ENCODE measurements at places on chromosomes 7 and 10.

GRCh38 chr10:53013201-53013810, 240.7 kb upstream of the MBL2 start:
- no peak for DNase-seq

GRCh38 chr10:122422266-122422989, 32.0 kb upstream of the ARMS2 start:
- DNase-seq = no peak

GRCh38 chr10:89224739-89225443, 17.8 kb upstream of the CH25H start:
- DNase-seq = no peak

- no peak for DNase-seq
Observed at GRCh38 chr10:17649052-17649451, 5.1 kb downstream of the STAM start.

DNA sequence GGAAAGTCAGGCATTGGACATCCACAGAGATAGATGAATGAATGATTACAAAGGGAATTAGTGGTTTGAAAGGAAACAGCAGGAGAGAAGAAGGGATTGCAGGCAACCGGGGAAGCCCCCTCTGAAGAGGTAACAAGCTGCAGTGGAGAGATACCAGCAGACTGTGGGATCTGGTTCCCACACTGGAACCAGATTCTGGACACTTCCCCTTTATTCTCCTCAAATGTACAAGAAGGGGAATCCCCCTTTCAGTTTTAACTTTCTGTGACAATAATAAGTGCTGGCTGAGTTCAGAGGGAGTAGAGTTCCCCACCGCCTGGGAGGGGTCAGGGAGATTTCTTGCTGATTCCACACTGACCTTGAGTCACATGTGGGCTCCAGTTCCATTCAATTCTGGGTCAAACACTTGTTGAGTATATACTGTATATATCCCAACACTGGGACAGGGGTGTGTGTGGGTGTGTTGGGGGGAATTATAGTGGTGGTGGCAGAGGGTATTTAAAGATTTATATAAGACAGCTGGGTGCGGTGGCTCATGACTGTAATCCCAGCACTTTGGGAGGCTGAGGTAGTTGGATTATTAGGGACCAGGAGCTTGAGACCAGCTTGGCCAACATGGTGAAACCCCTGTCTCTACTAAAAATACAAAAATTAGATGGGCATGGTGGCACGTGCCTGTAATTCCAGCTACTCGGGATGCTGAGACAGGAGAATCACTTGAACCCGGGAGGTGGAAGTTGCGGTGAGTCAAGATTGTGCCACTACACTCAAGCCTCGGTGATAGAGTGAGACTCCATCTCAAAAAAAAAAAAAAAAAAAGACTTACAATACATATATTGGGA, 16.5 kb upstream of the DDIT4 start:
- peak; percentile 80 for DNase-seq

DNA sequence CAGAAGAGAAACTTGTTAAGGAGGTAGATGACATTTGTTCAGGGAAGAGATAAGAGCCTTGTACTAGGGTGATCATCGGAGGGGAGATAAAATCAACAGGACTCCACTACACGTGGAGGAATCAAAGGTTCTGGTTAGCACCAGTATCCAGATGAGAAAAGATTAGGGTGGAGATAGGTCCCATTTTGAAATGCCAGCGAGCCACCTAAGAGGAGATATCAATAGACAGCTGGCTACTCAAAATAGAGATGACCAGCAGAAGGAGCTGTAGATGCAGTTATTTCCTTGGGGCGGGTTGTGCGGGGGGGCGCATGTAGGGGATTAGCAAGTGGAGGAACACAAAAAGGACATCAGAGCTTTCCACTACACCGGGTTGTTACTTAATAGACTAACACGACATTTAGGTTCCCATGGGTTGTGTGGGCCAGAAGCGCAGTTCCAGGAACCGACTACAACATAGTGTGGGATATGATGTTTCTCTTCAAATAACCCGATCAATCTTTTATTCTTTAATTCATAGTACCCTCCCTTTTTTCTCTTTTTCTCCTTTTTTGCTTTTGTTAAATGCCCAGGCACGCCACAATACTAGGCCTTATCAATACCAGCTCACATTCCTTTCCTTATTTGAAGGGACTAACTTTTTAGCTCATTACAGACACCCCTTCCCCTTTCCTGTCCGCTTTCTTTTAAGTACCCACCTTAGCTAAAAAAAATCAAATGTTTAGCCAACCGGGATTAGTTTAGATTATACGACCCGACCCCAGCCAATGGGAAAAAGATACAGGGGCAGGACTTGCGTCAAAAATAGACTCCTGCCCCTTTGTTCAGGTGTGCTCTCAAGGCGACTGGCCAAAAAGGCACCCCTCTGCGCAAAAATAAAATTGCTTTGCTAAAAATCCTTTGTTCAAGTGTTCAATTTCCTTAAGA, 2.0 kb upstream of the KIF11 start:
- peak; percentile 80 for DNase-seq

DNA sequence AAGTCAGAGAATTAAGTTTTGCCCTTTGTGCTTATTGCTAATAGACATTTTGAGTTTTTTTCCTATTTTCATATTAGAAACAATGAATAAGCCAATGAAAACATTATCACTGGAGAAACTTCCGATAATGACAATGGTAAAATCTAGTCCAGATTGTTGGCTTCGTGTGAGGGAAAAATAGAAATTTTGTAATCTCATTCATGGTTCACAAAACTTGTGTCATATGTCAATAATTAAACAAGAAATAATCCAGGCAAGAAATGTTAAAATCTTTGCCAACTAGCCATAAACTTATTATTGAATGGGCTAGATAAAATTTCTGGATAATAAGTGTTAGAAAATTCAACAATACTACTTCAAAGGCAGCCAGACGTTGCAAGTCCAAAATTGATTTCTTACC, 36.6 kb downstream of the RNLS start:
- no peak for DNase-seq

DNA sequence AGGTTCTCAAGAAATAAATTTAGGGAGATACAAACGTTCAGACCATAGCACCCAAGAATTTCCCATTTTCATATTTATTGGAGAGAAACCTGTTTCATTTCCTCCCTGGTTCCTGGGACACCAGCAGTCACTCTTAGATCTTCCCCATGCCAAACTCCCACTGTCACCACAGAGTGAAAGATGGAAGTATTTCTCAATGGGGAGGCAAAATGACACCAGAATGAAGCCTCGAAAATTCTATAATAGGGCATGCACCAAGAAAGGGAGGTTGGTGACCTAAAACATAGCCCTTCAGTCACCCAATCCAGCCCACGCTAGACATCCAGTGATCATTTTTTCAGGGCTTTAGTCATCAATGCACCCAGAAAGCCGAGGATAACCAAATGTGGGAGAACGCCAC, 148.1 kb upstream of the PLXDC2 start:
- DNase-seq = no peak

DNA sequence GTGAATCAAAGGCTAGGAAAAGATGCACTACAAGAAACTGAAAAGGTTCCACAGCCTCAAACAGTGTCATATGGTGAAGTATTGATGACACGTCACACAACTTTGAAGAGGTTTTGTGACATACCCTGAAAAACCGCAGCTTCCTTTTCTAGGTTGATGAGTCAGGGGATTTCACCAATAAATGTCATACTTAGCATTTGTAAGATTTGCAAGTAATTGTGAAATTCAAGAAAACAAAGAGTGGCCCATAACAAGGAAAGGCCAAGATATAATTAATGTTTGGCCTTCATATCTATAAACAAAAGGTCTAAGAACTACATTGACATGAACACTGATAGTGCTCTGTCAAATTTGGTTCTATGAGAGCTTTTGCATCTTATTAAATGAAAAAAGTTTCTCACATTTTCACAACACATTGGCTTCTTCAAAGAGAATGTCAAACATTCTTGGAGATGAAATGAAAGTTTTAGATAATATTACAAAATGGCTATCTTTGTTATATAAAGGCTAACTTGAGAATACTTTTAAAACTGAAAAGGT, 62.0 kb upstream of the NAMPT start:
- DNase-seq = peak; percentile 93

GRCh38 chr10:49558190-49558589, 19.3 kb upstream of the ERCC6 start:
- no peak for DNase-seq

DNA sequence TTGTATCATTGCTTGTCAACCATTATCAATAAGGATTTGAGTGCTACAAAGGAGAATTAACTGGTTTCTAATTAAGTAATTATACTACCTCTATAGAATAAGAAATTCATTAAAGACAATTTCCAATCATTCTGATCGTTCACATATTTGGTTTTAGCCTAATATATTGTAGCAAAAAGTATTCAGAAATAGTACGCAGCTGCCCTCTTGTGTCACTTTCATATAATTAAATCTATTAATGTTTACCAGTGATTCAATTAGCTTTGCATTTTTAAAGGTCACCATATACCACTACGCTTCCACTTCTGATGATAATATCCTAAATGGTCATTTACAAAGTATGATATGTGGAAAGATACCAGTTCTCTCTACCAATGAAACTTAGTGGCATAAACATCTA, 128.3 kb downstream of the NEBL start:
- no peak for DNase-seq

DNA sequence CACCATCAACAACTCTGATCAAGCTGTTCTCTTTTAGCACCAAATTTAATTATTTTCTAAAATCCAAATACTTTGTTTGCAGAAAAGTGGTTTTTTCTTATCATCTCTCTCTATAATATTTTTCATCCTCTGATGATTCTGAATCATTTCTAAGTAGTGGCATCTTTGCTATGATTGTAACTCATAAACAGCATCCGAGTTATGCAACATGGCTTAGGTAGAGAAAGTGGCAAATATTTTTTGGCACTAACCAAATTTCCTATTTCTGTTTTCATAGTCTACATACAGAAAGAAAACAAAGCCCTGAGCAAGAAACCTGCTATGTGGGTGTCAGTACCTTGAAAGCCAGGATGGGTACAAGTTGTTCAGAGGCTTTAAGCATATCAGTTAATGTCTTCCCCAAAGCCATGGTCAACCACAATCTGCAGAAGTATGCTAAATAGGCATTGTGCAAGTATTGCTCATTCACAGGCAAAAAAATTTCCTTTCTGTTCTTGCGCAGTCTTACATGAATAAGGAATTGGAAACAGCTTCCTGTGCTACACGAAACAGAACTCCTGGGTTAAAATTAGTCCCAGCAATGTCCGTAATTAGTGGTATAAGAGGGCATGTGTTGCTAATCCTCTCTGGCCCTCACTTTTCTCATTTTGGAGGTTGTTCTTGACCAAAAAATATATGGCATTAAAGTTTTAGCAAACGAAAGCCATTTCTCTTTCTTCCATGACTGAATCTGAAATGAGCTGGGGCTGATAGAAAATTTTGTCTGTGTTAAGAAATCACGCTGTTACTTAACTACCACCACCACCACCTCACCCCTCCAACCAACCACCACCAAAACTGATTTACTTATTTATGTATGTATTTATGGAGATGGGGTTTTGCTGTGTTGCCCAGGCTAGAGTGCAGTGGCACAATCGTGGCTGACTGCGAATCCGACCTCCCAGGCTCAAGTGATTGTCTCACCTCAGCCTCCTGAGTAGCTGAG, 325.6 kb upstream of the MAGI2 start:
- no peak for DNase-seq

DNA sequence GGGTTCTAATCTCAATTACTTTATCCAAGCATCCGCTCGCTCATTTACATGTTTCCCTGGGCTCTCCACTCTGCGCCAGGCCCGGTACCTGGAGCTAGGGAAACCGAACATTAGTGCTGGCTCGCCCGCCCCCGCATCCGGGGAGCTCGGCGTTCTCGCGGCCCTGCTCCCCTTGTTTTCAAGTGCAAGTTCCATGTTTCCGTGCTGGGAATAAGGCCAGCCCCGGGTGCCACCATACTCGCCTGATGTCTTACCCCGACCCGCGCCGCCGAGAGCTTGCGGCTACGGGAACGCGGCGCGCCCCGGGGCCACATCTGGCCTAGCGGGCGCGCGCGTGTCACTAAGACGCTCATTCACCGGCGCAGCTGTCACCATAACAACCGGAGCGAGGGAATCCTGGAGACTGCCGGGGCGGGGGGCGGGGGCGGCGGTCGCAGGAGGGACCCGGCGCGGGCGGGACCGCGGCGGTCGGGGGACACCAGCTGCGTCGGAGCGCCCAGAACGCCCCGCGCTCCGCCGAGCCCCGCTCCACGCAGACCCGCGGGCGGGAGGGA, at the start of gene NEURL1:
NEURL1 (plus strand) TSS at position 344 of the 554 bp plus-strand sequence. CDS start 683 bp downstream, outside the sequence.
- DNase-seq = peak; percentile 27

- no peak for DNase-seq
Observed at GRCh38 chr10:133567609-133568286, 2.4 kb upstream of the SYCE1 start.

- DNase-seq = no peak
Observed at GRCh38 chr7:1008733-1009363, 25.9 kb downstream of the CYP2W1 start.

- DNase-seq = no peak
Observed at GRCh38 chr7:5633161-5634106, 148.0 kb downstream of the RNF216 start.

DNA sequence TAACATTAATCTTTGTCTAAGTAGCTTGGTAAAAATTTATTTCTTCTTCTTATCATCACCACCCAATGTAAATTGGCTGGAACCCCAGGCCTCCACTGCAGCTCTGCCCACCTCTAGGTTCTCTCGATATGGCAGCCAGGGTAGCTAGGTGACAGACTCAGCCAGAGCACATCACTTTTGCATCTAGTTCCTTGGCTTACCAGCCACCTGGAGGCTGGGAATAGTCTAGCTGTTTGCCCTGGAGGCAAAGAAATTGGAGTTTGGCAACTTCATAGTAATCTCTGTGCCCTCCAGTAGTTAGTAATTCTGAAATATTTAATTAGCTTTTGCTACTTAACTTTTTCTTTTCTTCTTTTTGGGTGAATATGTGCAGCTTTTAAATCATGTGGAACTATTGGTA, 9.4 kb downstream of the IFRD1 start:
- no peak for DNase-seq

DNA sequence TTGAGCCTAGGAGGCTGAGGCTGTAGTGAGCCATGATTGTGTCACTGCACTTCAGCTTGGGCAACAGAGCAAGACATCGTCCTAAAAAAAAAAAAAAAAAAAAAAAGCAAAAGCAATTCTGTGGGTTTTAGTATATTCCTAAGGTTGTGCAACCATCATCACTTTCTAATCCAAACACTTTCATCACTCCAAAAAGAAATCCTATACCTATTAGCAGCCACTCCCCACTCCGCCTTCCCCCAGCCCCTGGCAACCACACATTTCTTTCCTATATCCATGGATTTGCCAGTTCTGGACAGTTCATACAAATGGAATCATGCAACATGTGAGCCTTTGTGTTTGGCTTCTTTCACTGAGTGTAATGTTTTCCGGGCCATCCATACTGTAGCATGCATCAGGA, 20.4 kb downstream of the ZAN start:
- no peak for DNase-seq

DNA sequence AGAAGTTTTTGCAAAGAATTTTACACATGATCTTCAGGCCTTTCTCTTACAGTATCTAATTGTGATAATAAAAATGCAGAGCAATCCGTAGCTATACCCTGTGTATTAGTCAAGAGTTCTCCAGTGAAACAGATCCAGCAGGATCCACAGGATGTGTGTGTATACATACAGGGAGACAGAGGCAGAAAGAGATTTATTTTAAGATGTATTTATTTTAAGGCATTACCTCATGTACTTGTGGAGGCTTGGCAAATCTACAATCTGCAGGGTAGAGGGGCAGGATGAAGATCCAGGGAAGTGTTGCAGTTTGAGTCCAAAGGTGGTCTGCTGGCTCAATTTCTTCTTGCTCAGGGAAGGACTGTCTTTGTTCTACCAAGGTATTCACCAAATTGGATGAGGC, 41.7 kb downstream of the ARHGAP12 start:
- DNase-seq = no peak

- DNase-seq = no peak
Observed at GRCh38 chr7:131681961-131682360, 125.5 kb upstream of the PODXL start.

GRCh38 chr7:21580073-21580521, 37.3 kb downstream of the DNAH11 start:
- peak; percentile 51 for DNase-seq
